ENCODE measurements at places on chromosomes 12 and 14. TPM values are rescaled to one million over a fixed set of nuclear protein-coding genes. Genes with fewer than 3 reads are reported as not detected.

- no peak for DNase-seq
Observed at GRCh38 chr14:28102001-28102400, 664.6 kb upstream of the FOXG1 start.

DNA sequence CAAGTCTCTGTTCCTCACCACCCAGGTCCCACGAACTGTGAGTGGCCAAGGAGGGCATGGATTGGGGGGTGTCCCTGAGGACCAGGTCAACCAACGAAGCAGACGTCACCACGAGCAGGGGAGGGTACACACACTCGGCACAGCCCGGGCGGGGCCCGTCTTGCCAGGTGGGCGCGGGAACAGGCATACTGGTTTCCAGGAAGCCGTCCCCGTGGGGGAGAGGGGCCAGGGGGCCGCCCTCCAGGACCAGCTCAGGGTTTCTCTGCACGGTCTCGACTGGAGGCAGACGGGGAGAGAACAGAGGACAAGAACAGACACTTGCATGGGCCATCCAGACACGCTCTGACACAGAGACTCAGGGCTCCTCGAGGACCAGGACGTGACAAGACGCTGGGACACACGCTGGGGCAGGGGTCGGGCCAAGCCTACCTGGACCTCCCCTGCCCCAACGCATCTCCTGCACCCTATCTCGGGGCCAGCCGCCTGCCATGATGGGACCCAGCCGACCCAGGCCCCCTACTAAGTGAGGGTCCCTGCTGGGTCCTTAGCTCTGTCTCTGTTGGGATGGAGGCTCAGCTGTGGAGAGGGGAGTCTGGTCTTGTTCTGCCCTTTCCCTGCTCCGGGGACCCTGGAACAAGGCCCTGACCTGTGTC lies 11.3 kb downstream of the ARL6IP4 start:
- DNase-seq: no peak

- peak; percentile 36 for DNase-seq
Observed at GRCh38 chr12:26833743-26834490, 923 bp upstream of the ITPR2 start.

- DNase-seq: no peak
Observed at GRCh38 chr14:33347796-33348195, 409.1 kb downstream of the NPAS3 start.

DNA sequence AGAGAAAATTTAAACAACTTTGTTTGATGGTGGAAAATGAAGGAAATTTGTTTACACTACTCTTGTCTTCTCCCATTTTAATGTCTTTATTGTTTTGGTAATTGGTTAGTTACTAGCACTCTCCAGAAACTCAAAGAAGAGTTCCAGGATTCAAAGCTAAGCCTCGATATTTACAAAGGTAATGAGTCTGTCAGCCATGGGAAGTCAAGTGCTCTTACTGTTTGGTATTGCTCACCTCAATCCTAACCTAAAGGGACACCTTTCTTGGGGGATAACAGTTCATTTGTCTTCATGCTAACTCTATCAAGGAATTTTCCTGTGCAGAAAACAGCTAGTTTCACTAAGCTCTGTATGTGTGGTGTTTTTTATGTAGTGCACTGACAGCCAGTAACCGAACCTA lies 222.9 kb upstream of the LMO3 start:
- DNase-seq: no peak

DNA sequence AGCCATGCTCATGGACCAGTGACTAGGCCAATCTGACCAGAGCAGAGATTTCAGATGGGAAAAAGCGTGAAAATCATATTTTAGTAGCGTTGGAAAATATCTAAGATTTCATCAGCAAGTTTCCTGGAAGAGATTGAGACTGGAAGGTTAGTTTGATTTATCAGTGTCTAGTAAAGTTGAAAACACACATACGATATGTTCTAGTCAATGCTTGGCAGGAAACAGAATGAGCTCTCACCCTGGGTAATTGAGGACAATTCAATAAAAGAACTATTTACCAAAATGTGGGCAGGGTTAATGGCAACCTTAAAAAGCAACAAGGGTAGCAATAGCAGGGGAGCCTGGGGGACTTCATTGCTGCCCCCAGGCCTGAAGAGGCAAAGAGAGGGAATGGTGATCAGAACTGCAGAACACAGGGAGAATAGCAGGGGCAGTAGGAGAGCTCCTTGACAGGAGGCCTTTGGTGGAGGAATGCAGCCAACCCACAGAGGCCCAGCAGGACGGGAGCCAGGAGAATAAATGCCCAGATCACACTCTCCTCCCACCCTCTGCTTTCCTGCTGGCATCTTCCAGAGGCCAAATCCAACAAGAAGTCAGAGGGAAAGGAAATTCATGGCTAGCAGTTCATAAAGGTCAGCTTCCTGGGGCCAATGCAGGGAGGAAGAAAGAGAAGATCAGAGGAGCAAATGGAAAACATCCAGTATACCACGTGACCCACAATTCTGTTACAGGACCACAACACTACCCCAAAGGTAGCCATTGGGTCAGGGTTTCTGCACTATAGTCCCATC lies 27.6 kb upstream of the LRP6 start:
- DNase-seq: no peak

The RAB15 gene
- 25.8 TPM for polyA plus RNA-seq

The CLEC2A gene
- not detected for polyA plus RNA-seq

The NGB gene
- polyA plus RNA-seq: not detected
